GM13976 (cell line): ENCODE measurements at places on chromosomes 2 and 18.
A peak's percentile ranks its signal among the peaks of the same experiment; 100 is the strongest.

DNA sequence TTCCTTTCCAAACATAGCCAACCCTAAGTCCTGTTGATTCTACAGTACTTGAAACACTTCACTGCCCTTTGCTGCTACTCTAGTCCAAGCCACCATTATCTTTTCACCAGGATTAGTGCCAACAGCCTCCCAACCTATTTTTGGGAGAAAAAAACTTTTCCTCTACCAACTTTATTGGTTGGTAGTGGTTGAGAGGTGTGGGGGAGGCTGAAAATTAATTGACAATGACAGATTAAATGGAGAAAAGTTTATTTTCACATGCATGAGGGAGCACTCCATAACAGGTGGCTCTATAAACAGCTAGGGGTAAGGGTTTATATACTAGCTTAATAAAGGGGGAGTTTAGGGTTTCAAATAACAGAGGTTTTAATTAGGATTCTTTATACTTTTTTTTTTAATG, 37.8 kb upstream of the ITPRID2 start:
- DNase-seq = no peak

GRCh38 chr2:201952187-201952586, 81.5 kb upstream of the FZD7 start:
- DNase-seq = no peak

DNA sequence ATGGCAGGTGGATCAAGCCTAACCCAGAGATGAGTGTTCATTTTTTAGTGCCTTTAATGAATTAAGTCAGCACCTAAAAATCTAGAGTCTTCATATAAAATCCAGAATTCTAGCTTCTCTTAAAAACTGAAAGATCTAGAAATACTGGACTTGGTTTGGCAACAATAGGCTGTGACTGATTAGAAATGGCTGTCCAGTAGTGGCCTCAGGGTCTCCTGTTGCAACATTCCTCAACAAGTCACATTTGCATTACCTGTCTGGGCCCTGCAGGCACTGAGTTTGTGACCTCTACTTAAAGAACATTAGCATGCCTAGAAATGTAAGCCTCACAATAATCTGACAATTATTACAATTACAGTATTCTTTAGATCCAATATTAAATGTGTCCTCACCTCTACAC, 33.1 kb downstream of the MBD2 start:
- DNase-seq = no peak

DNA sequence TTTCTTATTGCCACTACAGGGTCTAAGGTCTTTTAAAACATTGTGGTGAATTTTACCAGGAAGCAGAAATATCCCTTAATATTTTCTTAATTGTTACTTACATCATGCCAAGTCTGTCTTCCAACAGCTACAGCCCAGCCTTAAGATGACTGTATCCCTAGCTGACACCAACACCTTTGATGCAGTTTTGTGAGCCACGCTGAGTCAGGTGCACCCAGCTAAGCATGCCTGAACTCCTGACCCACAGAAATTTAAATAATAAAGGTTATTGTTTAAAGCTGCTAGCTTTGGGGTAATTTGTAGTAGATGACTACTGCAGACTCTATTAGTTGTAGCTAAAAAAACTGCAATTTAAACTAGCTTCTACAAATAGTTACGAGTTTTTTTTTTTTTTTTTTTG, 1757.9 kb upstream of the LRRTM1 start:
- DNase-seq = no peak

GRCh38 chr2:208407667-208408066, 1.1 kb downstream of the PTH2R start:
- peak; percentile 37 for DNase-seq

DNA sequence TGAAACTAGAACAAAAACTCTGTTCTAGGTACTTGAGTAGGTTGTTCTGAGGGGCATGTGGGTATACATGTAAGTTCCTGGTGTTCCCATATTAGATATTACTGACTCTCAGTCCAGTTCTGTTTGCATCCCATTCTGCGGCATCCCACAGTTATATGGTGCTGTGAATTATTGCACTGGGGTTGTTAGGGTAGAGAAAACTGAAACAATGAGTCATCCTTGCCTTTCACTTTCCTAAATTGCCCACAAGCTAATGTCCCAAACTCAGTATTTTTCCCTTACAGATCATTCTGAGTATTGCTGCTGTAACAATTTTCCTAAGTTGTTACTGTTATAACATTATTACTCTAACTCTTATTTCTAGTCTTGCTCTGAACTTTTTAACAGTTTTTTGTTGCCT, 3.0 kb downstream of the WDR75 start:
- peak; percentile 31 for DNase-seq

- DNase-seq = no peak
Measured at GRCh38 chr2:10946394-10946793, 34.7 kb downstream of the KCNF1 start.

- DNase-seq = peak; percentile 82
Measured at GRCh38 chr18:74551936-74552555, 17.7 kb downstream of the CNDP1 start.
